ENCODE measurements at places on chromosomes 16 and 17.

- no peak for DNase-seq
These were observed 9.0 kb downstream of the FASN start for GRCh38 chr17:82088838-82089722.

- no peak for DNase-seq
These were observed 73.1 kb downstream of the ASIC2 start for GRCh38 chr17:33220036-33220435.

GRCh38 chr17:81682565-81683207, 911 bp downstream of the ARL16 start:
- DNase-seq, result no peak

GRCh38 chr16:88723507-88723887, 17.2 kb downstream of the CTU2 start:
- DNase-seq, result no peak

GRCh38 chr17:80826955-80827645, 164.5 kb upstream of the CHMP6 start:
- DNase-seq, result no peak

- DNase-seq, result no peak
These were observed 195.0 kb upstream of the ELAC2 start for GRCh38 chr17:13212860-13213259.

- no peak for DNase-seq
These were observed 14.8 kb downstream of the ALOXE3 start for GRCh38 chr17:8103549-8103948.

DNA sequence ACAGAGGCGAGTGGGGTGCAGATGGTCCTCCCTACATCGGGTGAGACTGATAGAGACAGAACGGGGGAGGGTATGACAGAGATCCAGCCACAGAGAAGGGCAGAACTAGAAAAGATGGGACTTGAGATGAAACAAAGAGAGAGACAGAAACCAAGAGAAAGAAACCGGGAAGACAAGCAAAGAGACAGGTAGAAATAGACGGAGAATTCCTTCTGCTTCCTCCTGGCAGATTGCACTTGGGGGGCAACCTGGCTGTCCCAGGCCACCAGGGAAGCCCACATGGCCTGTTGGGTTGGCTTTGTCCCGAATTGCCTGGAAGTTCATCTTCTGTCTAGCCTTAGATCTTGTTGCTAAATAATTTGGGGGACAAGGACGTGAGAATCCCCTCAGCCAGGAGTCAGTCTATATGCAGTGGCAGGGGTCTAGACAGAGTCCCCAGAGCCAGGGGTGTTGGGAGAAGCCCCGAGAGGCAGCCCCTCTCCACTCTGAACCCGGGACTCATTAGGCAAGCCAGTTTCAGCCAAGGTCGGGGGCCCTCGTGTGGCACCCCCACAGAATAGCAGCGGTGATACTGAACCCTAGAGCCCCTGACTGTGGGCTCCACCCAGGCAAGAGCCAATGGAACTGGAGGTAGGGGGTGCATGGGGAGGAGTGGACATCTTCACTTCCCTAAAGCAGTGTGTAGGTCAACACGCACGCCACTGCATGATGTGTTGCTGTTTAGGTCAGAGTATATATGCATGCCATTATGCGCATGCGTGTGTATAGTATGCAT, 627 bp upstream of the TSPOAP1 start:
- DNase-seq, result peak; percentile 62

GRCh38 chr16:89187770-89188392, 12.5 kb downstream of the SLC22A31 start:
- no peak for DNase-seq

Data from stimulated activated CD8-positive, alpha-beta memory T cell treated with anti-CD3 and anti-CD28 coated beads, Interleukin-4, amount 100 ng/mL, for 1 hour (primary cell).